ENCODE measurements at places on chromosomes 5 and 9. TPM values are rescaled to one million over a fixed set of nuclear protein-coding genes. Genes with fewer than 3 reads are reported as not detected.

Gene N4BP3
- 0.84 TPM for total RNA-seq

Gene SPATA6L
- 3.1 TPM for total RNA-seq

Gene TICAM2
- total RNA-seq: 2.1 TPM

Gene GOLGA1
- total RNA-seq: 44.4 TPM
